ENCODE measurements at places on chromosomes 12 and 14.

GRCh38 chr12:11808931-11809330, 159.5 kb downstream of the ETV6 start:
- no peak for DNase-seq

DNA sequence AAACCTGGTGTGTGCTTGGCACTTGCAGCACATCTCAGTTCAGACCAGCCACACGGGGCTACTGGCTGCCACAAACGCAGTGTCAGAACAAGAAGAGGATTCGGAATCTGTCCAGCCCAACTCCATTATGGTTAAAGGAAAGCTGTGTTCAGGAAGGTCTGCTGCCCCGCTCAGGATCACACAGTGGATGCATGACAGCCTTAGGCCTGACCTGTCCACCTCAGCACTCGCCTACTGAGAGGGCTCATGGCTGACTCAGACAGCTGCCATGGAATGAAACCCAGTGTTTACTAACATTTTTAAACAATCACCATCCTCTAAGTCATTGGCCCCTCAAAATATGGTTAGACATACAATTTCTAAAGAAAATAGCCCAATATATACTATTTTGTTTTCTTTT, 5.6 kb upstream of the NIN start:
- no peak for DNase-seq

DNA sequence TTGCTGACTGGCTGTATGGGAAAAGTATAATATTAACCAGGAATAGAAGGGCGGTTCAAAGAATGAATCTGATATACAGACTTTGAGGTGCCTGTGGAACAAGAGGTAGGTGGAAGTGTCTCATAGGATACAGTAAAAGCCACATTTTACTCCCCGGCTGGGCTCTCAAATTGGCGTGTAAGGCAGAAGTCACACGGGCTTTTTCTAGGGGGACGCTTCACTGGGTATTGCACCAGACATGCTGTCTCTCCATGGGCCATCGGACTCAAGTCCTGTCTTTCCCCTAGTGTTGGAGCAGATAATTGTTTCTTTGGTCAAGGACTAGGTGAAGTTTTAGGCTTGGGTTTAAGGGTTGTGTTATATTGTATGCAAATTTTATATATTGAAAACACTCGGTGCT, 9.1 kb downstream of the TMCC3 start:
- no peak for DNase-seq

DNA sequence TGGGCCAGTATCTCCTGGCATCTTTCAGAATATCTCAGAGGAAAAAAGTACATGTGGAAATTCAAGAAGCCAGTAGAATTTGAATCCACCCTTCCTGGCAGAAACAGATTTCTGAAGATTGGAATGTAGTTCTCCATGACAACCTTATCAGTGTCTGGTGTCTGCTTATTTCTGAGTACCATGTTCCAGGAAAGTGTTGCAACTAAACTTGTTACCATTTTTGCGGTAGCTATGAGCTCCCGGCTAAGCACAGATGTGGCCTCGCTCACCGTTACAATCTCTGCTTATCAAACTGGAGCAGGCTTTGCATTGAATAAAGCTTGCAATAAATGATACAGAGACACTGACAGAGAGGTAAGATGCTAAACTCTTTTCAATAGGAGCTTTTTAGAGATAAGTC, 13.0 kb upstream of the ITPR2 start:
- no peak for DNase-seq

- no peak for DNase-seq
These were observed 295.7 kb upstream of the PRKD1 start for GRCh38 chr14:30223385-30223785.

DNA sequence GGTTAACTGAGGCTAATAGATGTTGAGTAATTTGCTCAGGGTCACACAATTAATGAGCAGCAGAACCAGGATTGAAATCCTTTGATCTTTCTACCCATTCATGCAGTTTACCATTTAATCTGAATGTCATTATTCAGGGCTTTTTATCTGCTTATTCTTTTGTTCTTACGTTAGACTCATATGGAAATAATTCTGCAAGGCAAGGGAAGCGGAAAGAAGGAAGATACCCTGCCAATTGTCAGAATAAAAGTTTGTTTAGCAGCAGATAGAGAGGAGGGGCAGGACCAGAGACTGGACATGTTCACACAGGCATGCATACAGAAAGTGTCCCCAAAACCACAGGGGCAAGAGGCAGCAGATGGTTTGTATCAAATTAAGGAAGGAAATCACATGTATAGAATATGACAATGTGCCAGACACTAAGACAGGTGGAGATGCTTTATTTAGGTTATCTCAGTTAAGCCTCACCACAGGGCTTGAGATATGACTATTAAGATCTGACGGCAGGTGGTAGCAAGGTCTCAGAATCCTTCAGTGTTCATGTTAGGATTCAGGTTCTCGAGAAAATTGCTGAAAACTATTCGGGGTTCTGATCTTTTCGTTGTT, 29.8 kb downstream of the BRMS1L start:
- no peak for DNase-seq

- DNase-seq: no peak
These were observed 105.0 kb upstream of the METAP2 start for GRCh38 chr12:95368931-95369330.

GRCh38 chr12:102880783-102881182, 36.3 kb downstream of the PAH start:
- no peak for DNase-seq

GRCh38 chr14:50301914-50302313, 10.1 kb downstream of the L2HGDH start:
- no peak for DNase-seq

- DNase-seq: no peak
These were observed 385.8 kb downstream of the MED13L start for GRCh38 chr12:115891556-115892164.

- DNase-seq: peak; percentile 24
These were observed 41.9 kb downstream of the PSMA6 start for GRCh38 chr14:35333797-35334743.

- DNase-seq: no peak
These were observed 22.9 kb downstream of the HSP90AA1 start for GRCh38 chr14:102063808-102064429.

- DNase-seq: peak; percentile 41
These were observed 107.0 kb downstream of the HELB start for GRCh38 chr12:66409195-66409871.

DNA sequence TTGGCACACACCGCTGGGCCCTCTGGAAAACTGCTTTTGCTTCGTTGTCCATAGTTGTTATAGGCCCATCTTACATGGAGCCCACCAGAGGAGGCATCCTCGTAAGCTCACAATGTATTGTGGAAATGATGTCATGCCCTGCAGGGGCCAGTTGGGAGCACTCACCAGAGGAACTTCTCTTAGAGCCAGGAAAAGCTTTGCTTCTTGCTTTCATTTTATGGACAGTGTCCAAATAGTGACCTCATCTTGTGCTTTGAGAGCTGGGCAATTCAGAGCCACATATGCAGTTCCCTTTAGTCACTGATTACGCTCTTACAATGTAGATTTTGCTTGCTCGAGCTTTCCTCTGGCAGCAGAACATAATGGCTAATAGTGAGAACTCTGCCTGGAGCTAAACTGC, 275.6 kb downstream of the AACS start:
- DNase-seq: no peak

DNA sequence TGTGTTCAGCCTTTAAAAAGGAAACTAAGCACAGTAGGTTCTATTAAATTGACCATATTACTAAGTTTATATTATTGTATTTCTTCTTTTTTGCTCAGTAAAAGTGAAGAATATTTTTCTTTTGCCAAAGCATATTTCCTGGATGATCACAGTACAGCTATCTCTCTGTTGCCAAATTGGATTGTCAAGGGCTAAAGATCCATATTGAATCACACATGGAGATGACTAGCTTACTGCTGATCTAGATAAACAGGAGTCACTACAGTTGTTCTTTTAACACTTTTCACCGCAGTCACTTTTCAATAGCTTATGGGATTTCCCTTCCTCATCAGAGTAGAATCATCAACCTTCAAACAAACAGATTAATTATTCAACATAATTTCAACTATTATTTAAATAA, 78.6 kb downstream of the LRRC9 start:
- no peak for DNase-seq

- no peak for DNase-seq
These were observed 120.5 kb downstream of the DENND5B start for GRCh38 chr12:31470459-31470858.

- DNase-seq: no peak
These were observed 125.5 kb downstream of the NT5DC3 start for GRCh38 chr12:103715494-103715893.

GRCh38 chr14:106268013-106268727, 741.8 kb downstream of the TMEM121 start:
- DNase-seq: peak; percentile 66

- no peak for DNase-seq
These were observed 525.1 kb upstream of the FBXO33 start for GRCh38 chr14:39957290-39957689.

DNA sequence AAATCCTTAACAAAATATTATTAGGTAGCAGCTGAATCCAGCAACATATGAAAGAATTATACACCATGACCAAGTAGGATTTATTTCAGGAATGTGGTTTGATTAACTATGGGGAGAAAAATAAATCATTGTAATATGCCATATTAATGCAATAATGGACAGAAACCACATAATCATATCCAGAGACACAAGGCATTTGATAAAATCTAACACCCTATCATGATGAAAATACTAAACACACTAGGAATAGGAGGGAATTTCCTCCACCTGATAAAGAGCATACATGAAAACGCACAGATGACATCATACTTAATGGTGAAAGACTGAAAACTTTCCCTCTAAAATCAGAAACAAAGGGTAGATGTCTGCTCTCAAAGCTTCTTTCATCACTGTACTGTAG, 238.9 kb downstream of the PHLDA1 start:
- DNase-seq: no peak

- no peak for DNase-seq
These were observed 4.8 kb downstream of the SYNE3 start for GRCh38 chr14:95511687-95512086.

DNA sequence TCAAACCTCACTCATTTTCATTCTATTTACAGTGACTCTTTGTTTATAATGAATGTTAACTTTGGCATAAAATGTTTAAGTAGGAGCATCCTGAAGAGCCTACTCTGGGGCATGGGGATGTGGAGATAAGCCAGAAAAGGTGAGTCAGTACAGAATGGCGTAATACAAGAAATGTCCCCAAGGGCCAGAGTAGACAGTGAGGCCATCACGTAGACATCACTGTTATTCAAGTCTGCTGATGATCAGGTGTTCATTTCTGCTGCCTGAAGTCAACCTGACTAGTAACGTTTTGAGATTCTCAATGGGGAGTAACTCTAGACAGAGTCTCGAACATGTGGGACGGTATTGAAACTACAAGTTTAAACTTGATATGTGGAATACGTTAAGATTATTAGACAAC, 47.6 kb upstream of the PKP2 start:
- DNase-seq: no peak

GRCh38 chr12:8746046-8746445, 48.3 kb downstream of the RIMKLB start:
- DNase-seq: no peak

DNA sequence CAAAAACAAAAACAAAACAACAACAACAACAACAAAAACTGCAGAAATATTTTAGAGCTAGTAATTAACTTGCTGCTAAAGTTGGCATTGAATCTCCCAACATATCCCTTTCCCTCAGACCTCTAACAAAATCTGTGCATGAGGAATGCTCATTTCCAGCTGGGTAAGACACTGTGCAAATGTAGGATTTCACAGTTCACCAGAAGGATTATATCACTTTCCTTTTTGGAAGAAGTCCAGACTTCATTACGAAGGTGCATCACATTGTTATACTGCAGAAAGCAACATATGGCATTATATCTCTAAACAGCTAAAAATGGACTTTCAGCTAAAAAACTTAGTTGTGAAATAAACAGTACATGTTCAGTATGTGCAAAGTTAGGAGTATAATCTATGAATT, 341.8 kb downstream of the FSCB start:
- no peak for DNase-seq

DNA sequence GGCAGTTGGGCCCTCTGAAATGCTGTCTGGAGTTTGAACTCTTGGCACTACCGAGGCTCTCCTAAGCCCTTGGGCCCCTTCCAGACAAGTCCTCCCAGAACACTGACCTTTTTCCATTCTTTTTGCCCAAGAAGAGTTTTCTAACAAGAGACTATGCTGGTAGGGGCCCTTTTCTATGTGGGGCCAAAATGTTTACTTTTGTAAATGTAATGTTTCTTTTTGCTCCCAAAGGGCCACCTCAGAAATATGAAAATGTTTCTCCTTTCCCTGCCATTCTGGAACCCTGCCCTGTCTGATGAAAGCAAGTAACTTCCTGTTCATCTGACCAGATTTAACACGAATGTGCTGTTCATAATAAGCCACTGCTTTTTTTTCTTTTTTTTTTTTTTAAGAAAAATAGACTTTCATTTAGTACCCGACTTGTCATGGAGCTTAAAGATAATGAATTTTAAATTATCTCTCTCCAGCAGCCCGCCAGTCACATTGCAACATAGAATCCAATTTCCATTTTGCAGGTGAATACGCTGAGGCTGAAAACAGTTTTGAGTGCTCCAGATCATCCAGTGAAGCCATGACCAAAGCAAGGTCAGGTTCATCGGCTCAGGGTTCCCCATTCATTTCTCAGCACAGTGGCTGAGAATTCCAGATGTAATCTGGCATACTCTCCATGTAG, 169.9 kb downstream of the DPF3 start:
- DNase-seq: no peak

- DNase-seq: no peak
These were observed 261.8 kb downstream of the TMTC2 start for GRCh38 chr12:82948491-82948890.

DNA sequence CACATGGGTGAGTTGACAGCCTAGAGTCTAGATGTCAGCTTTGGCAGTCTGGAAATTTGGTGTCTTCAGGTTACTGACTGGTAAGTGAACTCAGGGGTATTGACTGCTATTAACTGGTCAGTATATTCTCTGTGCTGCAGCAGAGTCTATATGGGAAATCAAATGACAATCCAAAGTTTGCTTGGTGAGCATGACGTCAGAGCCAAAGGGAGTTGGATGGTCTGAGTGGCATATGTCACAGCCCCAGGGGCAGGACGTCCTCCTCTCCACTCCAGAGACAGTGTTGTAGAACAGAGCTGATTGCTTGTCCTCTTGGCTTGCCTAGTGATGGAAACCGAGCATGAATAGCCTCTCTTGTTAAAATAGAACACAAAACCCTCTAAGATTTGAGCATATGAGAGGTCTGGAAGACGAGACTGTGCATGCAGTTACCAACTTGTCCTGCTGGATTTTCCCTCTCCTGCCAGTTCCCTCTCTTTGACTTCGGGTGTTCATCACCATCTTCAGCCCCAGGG, 3.3 kb upstream of the TBC1D30 start:
- DNase-seq: no peak

GRCh38 chr14:35934499-35934898, 108.4 kb downstream of the BRMS1L start:
- DNase-seq: no peak

DNA sequence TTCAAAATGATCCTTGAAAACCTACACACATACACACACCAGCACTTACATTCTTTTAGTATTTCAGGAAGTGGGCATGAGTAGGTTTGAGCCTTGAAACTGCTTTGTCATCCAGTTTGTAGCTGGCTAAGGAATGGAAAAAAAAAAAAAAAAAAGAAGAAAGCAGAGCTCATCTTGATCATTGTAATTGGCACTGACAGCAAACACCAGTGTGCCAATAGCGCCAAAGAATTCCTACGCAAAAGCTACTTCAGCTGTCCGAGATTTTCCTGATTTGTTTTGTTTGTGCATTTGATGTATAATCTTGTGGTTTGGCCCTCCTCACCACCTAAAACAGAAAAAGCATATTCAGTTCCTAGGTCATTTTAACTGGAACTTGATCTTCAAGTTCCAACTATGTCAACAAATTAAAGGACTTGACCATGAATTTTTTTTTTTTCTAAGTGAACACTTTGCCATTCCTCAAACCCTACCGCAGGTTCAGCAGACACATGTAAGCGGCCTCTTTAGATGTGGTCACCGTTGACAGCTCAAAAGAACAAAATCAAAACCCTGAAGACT, 57.3 kb downstream of the FLRT2 start:
- DNase-seq: no peak
